ENCODE measurements at places on chromosomes 1 and 21.

DNA sequence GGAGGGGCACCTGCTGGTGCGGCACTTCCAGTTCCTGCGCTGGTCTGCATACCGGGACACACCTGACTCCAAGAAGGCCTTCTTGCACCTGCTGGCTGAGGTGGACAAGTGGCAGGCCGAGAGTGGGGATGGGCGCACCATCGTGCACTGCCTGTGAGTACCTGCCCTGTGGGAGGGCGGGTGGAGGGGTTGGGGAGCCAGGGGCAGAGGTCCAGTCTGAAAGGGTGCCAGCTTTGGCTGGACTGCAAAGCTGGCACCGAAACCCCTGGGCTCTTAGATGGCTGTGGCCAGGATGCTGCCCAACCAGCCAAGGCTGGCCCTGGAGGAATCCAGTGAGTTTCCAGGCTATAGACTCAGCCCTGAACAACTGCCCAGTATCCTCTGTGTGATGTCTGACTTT lies 87.3 kb downstream of the PTPRU start:
- DNase-seq: no peak

- DNase-seq: no peak
Observed at GRCh38 chr1:69693921-69694675, 126.4 kb downstream of the LRRC7 start.

DNA sequence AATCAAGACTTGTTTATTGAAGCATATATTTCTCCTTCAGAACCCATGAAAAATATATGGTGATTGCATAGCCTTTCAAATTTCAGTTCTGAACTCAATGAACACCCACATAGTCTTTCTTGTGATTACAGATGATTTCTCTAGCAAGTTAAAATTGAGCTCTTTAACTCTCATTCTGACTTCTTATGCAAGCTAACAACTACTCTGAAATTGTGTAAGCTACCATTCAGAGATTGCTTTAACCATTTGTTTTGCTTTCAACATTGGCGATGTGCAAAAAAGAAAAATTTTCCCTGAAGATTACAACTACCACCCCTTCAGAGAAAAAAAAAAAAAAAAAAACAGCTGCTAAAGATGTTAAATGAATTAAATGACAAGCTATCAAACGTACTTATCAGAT lies 193.9 kb downstream of the DAB1 start:
- DNase-seq: no peak

DNA sequence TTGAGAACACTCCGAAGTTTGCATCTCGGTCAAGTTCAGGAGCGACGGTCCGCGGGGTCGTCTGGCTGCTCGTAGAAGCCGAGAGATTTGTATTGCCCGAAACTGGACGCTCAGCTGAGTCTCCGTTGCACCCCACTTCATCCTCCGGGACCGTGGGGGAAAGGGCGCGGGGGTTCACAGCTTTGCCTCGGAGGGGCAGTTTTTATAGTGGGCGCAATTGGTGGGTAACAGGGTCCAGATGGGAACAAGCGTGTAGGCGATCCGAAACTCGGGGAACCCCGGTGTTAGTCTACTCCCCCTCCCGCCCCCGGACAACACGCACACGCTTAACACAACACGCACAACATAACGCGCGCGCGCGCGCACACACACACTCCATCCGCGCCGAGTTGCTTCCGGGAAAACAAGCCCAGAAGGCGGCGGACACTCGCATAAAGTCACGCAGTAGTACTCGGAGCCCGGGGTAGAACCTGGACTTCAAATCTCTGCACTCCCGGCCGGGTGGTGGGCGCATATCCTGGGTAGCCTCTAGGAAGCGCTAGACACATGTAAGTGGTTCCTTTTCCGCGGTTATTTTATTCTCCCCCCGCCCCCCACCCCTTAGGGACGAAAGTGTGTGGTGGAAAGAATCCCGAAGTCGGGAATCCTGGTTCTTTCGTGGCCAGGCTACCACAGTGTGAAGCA lies 1.1 kb upstream of the JUN start:
- DNase-seq: peak; percentile 94

DNA sequence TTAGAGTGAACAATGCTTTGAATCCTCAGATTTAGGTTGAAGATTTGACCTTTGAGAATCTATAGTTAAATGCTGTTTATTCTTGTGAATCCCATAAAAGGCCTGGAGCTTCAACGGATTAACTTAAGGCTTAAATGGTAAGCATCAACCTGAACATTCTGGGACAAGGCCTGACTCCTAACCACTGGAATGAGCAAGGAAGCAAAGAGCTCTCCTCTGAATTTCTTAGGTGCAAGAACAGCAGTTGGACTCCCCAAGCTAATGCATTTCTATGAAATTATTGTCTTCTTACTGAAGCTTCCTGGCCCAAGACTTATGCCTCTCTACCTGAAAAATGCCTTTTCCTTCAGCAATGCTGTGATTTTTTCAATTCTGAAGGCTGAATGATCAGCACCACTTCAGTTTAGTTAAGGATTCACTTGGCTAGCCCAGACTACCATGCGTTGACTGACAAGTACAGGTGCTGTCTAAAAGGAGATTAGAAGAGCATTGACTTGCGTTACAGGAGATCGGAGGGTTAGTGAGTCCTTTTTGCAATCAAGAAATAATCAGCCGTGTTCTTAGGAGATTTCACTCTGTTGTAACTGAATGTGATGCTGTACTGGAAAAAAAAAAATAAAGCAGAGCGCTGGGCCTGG lies 178.5 kb downstream of the ZC3H11B start:
- no peak for DNase-seq

GRCh38 chr1:93876244-93876643 lies 2.8 kb downstream of the DNTTIP2 start:
- no peak for DNase-seq

DNA sequence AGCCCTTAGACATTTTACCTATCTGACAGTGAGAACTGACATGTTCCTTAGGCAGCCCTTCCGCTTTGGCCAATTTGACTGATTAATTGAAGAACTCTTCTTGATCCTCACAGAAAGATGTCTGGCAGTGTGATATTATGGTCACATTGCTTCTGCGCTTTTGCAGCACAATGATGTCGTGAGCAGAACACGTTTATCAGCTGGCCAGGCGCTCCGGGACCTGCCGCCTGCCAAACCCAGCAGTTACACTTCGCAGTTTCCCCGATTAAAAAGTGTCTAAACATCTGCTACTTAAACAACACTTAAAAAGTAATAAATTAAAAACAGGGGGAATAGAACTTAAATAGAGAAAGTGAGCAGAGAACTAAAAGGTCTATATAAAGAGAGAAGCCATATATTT lies 103.5 kb upstream of the ETS2 start:
- no peak for DNase-seq

- peak; percentile 59 for DNase-seq
Observed at GRCh38 chr1:12230549-12231275, 882 bp downstream of the VPS13D start.

- DNase-seq: peak; percentile 20
Observed at GRCh38 chr1:216549796-216550195, 126.5 kb upstream of the USH2A start.

- DNase-seq: no peak
Observed at GRCh38 chr1:31258581-31258980, 18.9 kb upstream of the NKAIN1 start.

GRCh38 chr1:165212229-165212628 lies 144.3 kb downstream of the LMX1A start:
- DNase-seq: no peak

- DNase-seq: no peak
Observed at GRCh38 chr1:151158751-151159251, 2.4 kb downstream of the TNFAIP8L2 start.

GRCh38 chr1:112620377-112620695 lies 704 bp downstream of the CAPZA1 start:
- no peak for DNase-seq

DNA sequence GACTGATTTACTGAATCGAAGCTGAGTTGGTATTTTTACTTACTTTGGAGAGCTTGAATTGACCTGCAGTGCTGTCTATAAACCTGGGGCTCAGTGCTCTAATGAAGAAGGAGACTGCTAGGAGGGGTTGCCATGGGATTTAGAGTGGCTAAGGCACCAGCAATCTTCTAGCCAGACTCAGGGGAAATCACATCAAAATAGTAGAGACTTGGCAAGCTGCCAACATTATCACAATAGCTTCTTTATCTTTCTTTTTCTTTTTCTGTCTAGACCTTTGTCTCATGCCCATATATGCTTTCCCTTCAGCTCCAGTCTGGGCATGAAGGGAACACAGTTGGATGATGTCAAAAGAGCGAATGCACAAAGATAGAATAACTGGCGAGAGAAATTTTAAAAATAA lies 301.1 kb upstream of the DPYD start:
- no peak for DNase-seq

DNA sequence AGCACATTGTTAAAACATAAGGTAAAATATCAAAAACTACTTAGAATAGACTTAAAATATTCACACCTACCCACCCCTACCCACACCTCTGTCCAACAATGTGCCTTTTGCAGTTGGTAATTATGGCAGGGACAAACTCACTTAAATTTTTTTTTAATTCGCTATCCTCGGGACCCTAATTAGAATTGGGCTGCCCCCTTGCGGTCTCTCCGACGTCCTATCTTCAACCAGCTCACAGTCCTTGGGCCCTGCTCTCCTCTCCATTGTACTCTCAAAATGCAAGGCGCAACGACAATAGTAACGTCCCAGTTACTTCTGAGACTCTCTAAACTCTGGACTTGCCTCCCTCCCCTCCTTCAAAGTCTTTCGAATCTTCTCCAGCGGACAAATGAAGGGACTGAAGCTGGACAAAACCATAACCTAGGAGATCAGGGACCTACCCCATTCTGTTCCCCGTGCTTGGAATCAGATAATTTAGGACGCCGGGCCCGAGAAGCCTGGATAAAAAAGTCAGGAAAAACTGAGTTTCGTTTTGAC lies 1.1 kb upstream of the CIART start:
- peak; percentile 76 for DNase-seq

GRCh38 chr1:157955221-157955620 lies 38.2 kb upstream of the KIRREL1 start:
- DNase-seq: no peak

DNA sequence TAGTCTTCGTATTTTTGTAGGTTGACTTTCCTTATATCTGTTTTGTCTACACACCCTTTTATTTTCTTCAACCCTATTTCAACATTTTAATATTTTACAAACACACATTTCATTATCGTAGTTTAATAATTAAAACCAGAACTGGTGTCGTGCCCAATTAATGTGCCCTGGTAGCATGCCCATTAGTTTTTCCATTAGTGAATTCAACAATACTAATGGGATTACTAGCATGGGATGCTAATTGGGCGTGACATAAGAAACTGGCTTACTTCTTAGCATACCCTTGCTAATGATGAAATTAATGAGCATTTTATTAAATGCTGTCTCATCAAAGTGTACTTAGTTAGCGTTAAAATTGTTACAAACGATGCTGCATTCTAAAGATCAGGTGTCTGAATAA lies 332.7 kb downstream of the USH2A start:
- DNase-seq: no peak

DNA sequence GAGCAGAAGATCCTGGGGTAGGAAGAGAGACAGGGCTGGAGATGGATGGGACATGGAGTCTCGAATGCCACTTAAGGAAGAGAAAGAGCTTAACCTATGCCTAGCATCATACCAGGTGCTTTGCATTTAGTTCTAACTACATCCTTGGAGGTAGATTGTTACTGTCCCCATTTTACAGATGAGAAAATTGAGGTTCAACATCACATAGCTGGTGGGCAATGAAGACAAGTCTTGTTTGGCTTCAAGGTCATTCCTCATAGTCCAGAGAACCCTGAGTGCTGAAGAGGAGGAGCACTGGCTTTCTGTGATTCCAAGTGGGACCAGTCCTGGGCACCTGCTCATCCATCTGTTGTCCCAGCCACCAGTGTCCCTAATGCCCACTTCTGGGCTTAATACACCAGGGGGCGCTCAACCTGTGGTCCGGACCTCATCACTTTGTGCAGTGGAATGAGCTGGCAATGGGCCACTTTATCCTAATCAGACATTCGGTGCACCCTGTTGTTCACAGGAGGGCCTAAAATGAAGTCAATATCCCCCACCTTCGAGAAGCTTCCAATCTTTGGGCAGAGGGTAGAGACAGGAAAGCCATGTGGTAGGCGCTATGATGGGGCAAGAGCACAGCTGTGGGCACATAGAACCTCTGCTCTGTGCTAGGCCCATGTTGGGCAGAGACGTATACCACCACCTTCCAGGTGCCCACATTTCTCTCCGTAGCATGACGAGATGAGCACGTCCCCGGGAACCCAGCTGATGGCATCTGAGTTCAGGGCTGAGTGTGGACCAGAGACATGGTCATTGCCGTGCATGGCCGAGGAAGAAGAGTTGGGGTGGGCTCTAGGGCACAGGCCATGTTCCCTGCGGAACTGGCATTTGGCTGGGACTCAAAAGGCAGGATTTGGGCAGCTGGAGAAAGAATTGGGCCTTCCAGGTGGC lies 9.2 kb downstream of the RPS6KA1 start:
- DNase-seq: no peak

DNA sequence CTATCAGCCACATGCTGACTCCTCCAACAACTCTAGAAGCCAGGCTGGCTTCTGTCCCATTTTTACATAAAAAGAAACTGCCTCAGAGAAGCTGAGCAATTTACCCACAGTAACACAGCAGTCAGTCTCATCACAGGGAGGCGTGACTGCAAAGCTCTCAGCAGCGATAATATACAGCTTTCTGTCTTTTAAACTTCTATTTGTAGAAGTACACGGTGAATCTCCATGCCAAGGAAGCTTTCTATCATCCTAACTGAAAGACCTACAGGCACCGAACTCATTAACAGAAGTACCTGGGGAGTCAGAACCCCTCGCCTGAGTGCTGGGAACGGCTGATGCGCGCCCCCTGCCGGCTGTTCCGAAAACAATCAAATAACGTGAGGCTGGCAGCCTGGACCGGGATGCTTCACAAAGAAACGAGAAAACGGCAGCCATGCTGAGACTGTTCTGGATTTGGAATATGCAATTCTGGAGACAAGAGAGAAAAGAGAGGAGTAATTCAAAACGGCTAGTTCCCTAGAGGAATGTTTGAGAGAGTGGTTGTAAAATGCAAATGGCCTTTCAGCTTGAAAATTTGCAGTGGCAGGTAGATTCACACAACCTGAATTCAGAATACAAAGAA lies 43.5 kb upstream of the RAB4A start:
- DNase-seq: peak; percentile 90

- DNase-seq: no peak
Observed at GRCh38 chr1:44073528-44073927, 42.3 kb upstream of the SLC6A9 start.

- no peak for DNase-seq
Observed at GRCh38 chr1:111267801-111268508, 22.7 kb upstream of the CHIA start.

GRCh38 chr1:154347961-154348360 lies 22.6 kb downstream of the ATP8B2 start:
- DNase-seq: no peak

DNA sequence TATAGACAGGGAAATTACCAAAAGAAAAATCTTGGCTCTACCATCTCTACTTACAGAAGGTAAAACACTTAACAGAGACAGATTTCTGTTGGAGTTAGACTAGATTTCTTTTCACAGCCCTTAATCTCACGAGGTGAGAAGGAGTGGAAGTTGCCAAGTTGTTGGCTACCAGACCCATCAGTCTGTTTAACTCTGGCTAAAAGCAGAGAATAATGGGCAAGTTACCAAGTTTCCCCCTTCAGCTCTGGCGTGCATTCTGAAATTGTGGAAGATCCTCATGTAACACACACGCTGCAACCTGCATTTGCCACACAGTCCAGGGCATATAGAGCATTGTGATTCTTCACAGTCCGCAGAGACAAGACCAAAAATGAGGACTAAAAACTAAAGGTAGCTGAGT lies 49.3 kb downstream of the STX6 start:
- DNase-seq: peak; percentile 61

Data from femur (tissue), 1 donor.